Glutamatergic neuron (in vitro differentiated cells): ENCODE measurements at places on chromosomes 2 and 18. TPM values are rescaled to one million over a fixed set of nuclear protein-coding genes. Genes with fewer than 3 reads are reported as not detected.

GRCh38 chr2:58466804-58467203 lies 225.7 kb upstream of the FANCL start:
- no peak overlapping the region for H3K27ac ChIP-seq
- no peaks in the 10 kb centered on the region for H3K36me3 ChIP-seq
- no peaks in the 10 kb centered on the region for H3K27me3 ChIP-seq

DNA sequence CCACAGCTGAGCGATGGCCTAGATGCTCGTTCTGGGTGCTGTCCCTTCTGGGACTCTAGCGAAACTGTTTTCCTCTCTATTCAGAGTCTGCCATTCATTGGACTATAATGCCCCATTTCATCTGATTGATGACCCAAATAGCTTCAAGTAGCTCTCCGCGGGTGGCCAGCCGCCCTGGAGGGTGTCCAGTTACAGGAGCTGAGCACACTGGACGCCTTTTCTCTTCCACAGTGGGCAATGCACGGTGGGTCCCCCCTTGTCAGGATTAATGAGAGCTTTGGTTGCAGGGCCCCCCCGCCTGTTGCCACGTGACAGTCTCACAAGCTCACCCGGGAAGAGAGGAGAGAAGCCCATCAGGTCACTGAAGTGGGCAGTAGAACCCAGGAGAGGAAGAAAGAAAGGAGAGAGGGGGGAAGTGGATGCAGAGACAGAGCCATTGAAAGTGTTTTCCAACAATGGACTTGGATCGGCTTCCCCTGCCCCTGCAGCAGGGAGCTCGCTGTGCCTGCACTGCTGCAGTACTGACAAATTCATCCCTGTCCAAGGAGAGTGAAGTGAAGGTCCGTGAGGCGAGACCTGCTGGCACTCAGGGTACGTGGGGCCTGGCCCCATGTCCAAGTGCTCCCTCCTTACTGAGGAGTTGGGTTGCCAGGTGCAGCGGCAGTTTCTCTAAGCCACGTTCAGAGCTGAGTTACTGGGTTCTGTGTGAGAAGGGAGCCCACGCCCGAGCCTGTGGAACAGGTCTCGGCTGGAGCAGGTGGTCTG lies 44.8 kb downstream of the DIPK1C start:
- H3K4me1 ChIP-seq: no peaks in the 10 kb centered on the region
- H3K4me3 ChIP-seq: no peak overlapping the region
- no peak for DNase-seq
- no peaks in the 10 kb centered on the region for H3K27me3 ChIP-seq

DNA sequence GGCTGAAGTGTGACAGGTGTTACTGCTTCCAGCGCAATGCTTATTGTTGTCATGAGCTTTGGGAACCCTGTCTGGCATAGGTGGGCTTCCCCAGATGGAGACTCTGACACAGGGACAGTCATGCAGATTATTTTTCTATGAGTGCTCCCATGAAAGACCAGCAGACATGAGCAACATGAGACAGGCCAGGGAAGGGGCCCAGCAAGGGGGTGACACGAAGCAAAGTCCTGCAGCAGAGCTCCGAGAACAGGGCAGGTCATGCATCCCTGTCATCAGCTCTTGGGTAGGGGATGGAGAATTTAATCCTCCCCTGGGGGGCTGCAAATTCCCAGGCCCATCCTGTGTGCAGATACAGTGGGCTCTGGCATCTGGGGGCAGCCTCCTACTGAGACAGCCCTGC lies 77.4 kb downstream of the CTAGE1 start:
- no peaks in the 10 kb centered on the region for H3K36me3 ChIP-seq
- H3K27me3 ChIP-seq: peaks cover 5% of the 10 kb centered on the region
- H3K4me3 ChIP-seq: no peak overlapping the region

The NT5DC4 gene
- total RNA-seq: not detected

The UGT1A8 gene
- not detected for total RNA-seq

The MBD1 gene
- 91.0 TPM for total RNA-seq

The CLEC4F gene
- 0.66 TPM for total RNA-seq

DNA sequence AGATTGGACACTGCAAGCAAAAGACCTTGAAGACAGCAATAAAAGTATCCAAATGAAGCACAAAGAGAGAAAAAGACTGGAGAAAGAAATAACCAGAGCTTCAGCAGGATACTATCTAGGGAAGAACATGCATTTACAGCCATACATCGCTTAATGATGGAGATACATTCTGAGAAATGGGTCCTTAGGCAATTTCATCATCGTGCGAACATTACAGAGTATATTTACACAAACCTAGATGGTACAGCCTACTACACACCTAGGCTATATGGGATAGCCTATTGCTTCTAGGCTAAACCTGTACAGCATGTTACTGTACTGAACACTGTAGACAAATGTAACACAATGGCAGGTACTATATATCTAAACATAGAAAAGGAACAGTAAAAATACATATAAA lies 11.9 kb downstream of the OLA1 start:
- no peaks in the 10 kb centered on the region for H3K27me3 ChIP-seq
- peaks cover 2% of the 10 kb centered on the region for H3K4me1 ChIP-seq
- no peak for DNase-seq
- no peak overlapping the region for H3K4me3 ChIP-seq
- no peak overlapping the region for H3K27ac ChIP-seq
- no peaks in the 10 kb centered on the region for H3K36me3 ChIP-seq

- H3K4me1 ChIP-seq: peaks cover 9% of the 10 kb centered on the region
- H3K36me3 ChIP-seq: no peaks in the 10 kb centered on the region
- no peak for DNase-seq
- no peak overlapping the region for H3K4me3 ChIP-seq
Measured at GRCh38 chr2:122009561-122009960, 254.1 kb downstream of the TSN start.

- no peak overlapping the region for H3K27ac ChIP-seq
- H3K4me1 ChIP-seq: peaks cover 15% of the 10 kb centered on the region
- H3K4me3 ChIP-seq: no peak overlapping the region
- no peaks in the 10 kb centered on the region for H3K36me3 ChIP-seq
Measured at GRCh38 chr2:24932715-24933114, 12.7 kb upstream of the ADCY3 start.
